WERI-Rb-1 (cell line): ENCODE measurements at places on chromosomes 11 and 22.

DNA sequence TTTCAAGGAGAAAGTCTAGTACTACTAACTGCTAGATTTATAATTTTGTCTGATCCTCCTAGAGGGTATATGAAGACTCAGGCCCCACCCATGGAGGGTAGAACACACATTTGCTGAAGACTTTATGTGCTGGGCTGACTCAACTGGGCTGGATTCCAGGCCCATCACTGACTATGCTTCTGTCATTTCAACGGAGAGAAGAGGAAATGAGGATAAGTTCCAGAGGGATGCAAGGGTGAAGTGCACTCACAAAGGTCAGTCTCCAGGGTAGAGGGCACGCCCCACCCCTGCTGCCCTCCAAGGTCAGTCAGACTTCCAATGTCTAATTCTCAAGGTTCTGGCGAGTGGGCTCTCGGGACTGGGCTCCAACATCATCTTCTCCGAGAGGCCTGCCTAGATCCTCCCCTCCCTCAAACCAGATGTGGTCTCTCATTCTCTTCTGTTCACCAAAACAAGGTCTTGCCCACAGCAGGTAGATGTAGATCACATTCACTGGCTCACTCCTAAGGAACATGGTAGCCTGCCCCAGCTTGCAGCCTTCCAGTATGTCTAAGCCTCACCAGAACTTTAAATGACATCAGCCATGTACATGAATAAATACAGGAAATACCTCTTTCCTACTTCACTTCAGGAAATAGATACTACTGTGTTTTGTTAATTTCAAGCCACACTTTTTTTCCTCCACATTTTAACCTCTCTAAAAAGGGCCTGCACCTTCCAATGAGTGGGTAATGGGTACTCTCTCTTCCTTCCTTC is 7.3 kb upstream of the C11orf86 start:
- DNase-seq = no peak

- DNase-seq = no peak
These were observed 52.4 kb downstream of the SYT13 start for GRCh38 chr11:45233804-45234170.

DNA sequence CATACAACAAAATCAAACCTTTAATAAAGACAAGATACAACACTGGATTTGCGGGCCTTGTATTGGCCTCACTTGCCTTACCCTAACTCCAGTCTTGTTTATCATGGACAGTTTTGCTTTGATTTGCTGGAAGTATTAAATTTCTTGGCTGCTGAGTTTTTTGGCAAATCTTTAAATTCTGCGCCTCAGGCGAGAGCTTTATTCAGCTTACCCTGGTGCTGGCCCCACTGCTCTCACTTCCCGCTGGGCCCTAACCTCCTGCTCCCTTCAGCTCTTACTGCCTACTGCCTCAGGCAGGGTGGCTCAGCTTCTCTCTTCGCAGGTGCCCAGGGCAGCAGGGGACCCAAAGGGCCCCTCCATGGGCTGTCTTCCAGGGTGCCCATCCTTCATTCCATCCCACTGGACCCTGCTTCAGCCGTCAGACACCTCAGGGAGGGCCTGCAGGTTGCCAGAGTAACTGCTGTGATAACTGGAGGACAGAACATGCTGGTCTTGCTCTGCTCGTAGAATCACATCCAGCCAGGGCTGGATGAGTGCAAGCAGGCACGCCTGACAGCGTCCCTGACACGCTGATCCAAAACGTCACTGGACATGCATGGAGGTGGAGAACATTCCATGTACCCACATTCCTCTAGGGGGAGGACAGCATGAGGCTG is 45.7 kb upstream of the TUB start:
- no peak for DNase-seq

- no peak for DNase-seq
These were observed 88.2 kb upstream of the DDI1 start for GRCh38 chr11:103948187-103948763.

- DNase-seq = peak; percentile 11
These were observed 1077.3 kb upstream of the CNTN5 start for GRCh38 chr11:97943493-97943892.

DNA sequence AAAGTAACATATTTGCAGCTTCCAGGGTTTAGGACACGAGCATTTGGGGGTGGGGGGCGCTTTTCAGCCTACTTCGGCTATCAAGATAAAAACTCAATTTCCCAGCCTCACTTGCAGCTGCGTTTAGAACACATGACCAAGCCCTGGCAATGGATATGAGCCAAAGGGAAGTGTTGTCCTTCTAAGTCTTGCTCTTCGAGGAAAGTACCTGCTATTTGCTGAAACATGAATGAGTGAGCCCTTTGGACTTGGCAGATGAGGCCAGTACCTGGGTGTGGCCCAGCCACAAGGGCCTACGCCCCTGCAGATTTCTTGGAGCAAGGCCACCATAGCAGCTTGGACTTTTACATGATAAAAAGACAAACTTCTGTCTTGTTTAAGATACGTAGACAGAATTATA is 60.2 kb upstream of the SORL1 start:
- no peak for DNase-seq

DNA sequence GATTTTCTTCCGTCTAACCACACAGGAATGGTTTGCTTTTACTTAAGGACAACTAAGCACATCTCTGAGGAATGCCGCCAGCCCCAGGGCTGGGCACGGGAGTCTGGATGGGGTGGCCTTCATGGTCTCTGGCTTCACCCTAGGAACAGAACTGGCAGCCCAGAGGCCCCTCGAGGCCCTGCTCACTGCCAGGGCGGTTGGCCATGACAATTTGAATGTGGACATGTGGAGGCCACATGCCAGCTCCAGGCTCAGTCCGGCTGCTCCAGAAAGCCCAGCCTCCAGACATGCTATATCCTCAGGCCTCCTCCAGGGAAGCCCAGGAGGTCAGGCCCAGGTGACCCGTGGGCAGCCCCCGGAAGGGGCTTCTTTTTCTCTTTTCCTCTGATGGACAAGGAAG is 84.0 kb upstream of the FGF3 start:
- DNase-seq = no peak

DNA sequence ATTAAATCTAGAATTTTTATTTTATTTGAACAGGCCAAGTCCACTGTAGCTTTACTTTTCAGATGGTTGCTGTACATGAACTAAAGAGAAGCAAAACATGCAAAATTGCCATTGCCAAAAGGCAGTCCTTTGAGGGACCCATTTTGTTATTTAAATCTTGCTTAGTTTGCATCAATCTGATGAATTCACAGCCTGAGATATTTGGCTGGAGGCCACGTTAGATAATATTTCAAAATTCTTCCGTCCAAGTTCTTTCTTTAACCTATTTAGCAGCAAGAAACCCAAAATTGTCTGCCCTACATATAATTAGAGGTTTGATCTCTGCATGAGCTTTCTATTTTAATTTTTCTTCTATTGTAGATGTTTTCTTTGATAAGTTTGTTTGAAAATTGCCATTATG is 1706.9 kb upstream of the RAG2 start:
- DNase-seq = no peak
